ENCODE measurements at places on chromosomes 6 and 20.

- peak; percentile 21 for DNase-seq
These were observed 22.7 kb upstream of the GOPC start for GRCh38 chr6:117624869-117625481.

GRCh38 chr6:142773859-142774648, 170.9 kb downstream of the HIVEP2 start:
- DNase-seq, result no peak

DNA sequence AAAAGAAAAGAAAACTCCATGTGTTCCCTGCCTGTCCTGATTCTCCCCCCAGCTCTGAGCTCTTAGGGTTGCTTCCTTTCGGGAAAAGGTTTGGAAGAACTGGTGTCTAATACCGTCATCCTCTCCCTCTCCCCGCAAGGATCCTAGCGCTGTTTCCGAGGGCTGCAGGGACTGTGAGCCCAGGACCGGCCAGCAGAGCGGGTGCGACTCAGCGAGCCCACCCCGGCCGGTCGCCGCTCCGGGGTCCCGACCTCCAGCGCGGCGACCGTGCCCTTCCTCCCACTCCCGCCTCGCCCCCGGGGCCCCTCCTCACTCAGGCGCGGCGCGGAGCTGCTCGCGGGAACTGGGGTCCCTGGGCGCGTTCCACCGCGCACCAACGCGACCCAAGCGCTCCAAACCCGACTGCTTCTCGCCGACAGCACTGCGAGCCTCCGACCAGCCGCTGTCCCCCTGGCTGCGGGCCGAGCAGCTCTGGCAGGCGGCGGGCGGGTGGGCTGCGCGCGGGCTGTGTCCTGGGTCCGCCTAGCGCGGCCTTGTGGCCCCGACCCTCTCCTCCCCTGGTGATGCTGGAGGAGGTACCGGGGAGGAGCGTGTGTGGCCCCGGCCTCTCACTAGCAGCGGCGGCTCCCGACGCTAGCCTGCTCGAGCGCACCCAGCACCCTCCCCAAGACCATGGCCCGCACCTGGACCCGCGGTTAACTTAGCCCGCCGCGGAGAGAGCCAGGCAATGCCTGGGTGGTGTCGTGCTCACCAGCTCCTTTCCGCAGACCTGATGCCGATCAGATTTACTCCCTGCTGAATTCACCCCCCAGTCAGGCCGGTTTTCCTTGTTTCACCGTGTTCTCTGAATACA, at the start of gene PLA2G7:
PLA2G7 (minus strand) TSS at position 509 of the 853 bp plus-strand sequence. CDS start 12,484 bp downstream, outside the sequence.
- no peak for DNase-seq

- no peak for DNase-seq
These were observed 107.4 kb upstream of the GRIK2 start for GRCh38 chr6:101286146-101286545.

DNA sequence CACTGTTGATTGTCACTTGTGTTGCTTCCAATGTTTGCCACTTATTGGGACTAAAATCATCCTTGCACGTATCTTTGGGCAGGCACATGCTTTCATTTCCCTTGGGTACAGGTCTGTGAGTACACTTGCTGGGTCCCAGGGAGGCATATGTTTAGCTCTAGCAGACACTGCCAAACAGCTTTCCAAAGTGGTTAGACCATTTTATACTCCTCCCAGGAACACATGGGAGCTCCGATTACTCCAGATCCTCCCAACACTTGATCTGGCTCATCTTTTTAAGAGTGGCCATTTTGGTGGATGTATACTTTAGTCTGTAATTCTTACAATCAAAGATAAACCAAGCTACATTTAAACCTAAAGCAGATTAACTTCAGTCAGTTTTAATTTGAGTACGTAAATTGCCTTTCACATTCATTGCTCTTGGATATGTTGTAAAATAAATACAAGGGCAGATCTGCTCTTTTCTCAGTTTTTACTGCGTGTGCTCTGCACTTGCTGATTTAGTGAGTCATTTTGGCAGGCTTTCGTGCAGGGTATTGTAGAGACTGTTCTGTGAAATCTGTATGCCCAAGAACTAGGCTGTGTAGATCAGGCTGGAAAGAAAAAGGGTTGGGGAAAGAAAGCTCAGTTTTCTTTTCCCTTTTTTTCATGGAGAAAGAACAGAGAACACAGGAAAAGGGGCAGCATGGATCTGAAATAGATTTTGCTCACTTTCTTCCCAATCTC, 19.5 kb downstream of the SLC22A1 start:
- no peak for DNase-seq

DNA sequence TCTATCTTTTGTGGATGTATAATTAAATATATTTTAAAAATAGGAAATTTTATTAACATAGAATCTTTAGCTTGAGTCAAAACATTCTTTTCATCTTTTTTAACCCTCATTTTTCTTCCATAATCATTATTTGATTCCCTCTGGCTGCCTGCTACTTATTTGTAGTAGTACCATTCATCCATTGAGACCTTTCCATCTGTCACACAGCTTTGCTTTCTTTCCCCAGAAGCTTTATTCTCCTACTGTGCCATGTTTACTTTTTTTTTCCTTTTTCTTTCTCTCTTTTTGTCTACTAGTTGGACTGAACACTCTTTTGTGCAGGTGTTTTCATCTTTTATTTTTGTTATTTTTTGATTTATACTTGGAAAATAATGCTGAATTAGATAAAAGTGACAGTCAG, 522.6 kb upstream of the MMS22L start:
- no peak for DNase-seq

DNA sequence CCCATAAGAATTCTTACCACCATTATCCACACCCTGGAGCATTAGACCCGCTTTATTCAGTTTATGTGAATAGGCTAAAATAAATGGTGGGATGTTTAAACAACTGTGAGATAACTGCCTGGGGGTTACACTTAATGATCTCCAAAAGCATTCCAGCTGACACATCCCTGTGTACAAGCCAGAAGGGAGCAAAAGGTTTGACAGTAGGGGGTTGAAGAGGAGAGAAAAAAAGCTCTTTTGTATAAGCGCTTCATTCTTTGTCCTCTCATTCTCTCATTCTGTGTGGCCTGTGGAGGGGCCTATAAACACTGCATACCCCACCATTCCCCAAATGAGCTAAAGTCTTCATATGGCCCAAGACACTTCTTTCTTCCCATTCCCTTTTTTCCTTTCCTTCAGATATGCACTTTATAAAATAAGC, 30.8 kb upstream of the COL21A1 start:
- no peak for DNase-seq

DNA sequence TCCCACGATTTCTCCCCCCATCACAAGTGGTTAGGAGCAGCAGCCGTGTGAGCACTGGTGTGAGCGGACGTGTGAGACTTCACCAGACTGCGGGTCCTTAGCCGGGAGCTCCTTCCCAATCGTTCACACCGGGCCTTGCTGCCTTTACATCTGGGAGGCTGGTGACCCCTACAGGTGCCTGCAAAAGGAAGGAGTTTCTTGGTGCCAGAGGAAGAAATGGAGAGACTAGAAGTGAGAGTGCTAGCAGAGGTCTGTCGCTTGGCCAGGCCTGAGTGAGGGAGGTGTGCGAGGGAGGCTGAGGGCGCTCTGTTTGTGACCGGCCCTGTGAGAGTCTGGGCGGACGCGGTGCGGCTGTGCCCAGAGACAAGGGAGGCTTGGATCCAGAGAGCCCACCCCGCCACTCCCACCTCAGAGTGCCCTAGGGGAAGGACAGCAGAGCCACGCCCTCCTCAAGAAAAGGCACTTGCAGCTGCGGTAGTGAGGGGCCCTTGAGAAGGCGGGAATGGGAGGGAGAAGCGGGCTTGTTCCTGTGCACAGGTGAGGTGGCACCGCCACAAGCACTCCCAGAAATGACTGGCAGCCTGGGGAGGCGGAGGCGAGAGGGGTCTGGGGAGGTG, 10.0 kb upstream of the ARMC2 start:
- DNase-seq, result no peak

GRCh38 chr6:167129562-167129961, 6.7 kb downstream of the CCR6 start:
- DNase-seq, result no peak

DNA sequence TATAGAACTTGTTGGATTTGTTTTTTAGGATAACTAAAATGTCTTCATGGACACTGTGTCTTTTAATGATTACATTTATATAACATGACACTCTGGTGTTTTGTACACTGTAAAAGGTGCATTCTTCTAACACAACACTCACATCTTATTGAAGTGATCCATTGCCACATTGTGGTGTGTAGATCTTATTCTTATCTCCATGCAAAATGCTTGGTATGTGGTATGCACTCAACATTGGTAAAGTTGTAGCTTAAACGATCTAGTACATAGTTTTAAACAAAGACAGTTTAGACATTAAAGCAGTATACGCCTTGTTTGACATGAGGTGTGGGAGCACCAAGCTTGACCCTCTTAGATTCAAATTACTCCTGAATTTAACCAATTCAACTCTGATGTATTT, 84.7 kb downstream of the SASH1 start:
- no peak for DNase-seq

DNA sequence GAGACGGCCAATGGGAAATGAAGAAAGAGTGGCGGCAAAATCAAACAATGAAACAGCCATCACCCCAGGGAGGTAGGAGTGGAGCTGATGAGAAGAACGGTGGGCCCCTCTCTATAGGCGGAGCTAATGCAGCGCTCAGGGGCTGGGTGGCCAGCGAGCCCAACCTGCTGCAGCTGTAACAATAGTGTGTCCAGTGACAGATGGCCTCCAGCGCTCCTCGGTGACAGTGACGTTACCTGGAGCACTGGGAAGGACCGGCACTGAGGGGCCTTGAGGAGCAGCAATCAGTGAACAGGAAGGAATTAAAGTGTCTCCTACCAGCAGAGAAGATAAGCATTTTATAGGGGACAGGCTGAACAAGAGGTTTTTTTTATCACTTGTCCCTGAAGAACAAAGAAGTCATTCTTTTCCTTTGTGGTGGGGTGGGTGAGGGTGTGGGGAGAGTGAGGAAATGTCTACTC, 81.6 kb downstream of the FOXA2 start:
- no peak for DNase-seq

- DNase-seq, result no peak
These were observed 301.7 kb downstream of the FOXA2 start for GRCh38 chr20:22282696-22283095.

DNA sequence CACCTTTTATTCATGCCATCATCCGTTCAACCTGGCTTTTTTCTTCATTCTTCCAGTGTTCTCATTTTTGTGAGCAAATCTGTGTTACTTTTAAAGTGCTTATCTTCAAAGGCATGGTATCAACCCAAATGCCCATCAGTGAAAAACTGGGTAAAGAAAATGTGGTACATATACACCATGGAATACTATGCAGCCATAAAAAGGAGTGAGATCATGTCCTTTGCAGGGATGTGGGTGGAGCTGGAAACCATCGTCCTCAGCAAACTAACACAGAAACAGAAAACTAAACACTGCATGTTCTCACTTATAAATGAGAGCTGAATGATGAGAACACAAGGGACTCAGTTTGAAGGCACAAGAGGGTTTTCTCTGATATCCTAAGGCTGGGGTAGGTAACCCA, 130.3 kb downstream of the CCDC170 start:
- DNase-seq, result no peak

- no peak for DNase-seq
These were observed 144.1 kb upstream of the EEF1E1 start for GRCh38 chr6:8246403-8246802.

DNA sequence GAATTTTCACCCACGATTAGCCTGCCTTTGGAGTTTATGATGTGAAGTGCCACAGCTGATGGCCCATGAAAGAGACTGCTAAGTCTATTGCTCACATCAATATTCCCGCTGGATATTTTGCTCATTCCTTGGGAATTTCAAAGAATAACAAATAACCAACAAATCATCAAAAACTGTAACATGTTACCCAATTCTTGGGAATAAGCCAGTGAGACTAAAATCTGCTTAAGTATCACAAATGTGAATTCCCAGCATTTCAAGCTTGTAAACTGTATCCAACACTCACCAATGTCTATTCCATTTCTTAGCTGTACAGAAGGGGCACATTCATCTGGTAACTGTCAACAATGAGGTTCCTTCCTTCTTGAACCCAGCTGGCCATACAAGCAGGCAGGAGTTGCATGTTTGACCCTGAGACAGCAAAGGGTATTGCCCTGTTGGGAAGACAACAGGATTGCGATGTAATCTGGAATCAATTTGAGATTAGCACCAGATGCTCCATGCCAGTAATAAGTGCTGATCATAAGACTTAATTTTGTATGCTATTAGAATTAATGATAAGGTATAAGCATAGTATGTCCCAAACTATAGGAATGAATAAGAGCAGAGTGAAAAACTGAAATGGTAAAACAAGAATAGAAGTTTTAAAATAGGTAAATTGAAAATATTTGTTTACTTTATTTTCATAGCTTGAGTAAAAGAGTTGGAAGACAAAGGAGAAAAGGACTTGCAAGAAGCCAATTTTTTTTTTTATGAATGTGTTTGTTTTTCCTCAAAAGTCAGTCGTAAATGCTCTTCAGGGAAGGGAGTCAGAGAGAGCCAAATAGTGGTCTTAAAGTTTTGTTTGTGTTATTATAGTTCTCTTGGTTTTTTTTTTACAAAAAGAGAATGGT, 58.8 kb downstream of the RSPO3 start:
- no peak for DNase-seq

- DNase-seq, result no peak
These were observed 157.8 kb downstream of the SCML4 start for GRCh38 chr6:107666084-107666980.

DNA sequence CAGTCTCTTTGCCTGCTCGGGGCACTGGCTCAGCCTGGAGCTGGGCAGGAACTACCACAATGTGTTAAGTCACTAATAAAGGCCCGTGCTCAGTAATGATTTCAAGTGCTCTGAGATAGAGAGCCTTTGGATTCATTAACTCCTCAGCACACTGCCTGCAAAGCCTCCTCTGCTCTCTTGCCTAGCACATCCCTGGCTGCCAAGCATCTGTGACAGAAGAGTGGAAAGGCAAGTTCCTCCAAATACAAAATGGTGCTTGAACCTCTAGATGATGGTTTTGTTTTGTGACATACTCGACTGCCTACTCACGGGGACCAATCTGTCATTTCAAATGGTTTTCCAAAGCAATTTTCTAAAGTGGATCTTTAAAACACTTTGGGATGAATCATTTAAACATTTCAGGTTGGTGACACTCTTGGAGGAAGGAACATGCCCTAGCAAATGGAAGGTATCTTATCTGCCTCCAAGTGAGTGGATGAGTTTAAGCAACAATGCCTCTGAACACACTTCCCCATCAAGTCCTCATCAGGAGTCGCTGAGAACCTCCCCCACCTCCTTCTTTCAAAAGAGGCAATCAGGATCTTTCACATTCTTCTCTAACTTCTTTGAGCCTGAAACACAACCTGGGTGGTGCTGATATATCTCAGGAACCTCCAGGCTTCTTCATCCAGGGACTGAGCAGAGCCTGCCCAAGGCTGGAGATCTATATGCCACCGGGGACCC, 35.8 kb downstream of the METTL24 start:
- no peak for DNase-seq

DNA sequence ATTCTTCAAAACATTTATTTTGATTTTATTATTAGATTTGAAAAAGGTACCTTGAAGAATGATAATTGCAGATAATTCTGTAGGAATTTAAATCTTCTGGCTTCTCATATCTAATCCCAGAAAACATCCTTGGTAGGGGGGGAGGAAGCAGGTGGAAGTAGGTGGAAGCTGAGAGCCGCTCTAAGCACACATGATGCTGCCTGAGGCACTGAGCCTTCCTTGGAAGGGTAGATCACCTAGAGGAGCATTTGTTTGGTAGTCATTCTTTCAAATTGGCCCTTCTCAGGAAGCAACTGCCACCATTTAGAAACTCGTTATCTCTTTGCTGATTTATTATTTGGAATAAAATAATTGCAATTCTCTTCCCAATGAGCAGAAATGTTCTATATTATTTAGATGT, 623.3 kb downstream of the CD109 start:
- no peak for DNase-seq

- no peak for DNase-seq
These were observed 609 bp downstream of the OGFRL1 start for GRCh38 chr6:71289039-71289801.
